ENCODE measurements at places on chromosomes 6 and 20.
A peak's percentile ranks its signal among the peaks of the same experiment; 100 is the strongest.

DNA sequence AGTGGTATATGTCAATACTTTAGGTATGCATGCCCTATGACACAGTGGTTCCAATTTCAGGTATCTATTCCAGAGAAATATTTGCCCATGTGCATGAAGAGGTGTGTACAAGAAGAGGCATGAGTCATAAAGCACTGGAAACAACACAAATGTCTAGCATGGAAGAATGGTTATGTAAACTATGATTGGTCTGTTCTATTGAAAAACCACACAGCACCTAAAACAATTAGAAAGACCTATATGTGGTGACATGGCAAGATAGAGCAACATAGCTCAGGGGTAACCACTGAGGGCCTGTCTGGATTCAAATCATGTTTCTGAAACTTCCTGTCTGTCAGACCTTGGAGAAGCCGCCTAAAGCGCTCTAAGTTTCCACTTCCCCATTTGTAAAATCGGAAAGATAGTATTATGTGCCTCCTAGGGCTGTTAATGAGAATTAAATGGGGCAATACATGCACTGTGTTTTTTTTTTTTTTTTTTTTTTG lies 76.0 kb upstream of the SHLD1 start:
- no peaks in the 10 kb centered on the region for H3K36me3 ChIP-seq
- H3K4me1 ChIP-seq, result no peaks in the 10 kb centered on the region
- no peak for DNase-seq
- H3K27me3 ChIP-seq, result no peaks in the 10 kb centered on the region

- DNase-seq, result no peak
- peak overlapping the region; percentile 100 for H3K27ac ChIP-seq
- peaks cover 11% of the 10 kb centered on the region for H3K4me1 ChIP-seq
- peak overlapping the region; percentile 99 for H3K4me3 ChIP-seq
Measured at GRCh38 chr6:45378334-45378926, 696 bp upstream of the SUPT3H start.

- H3K27me3 ChIP-seq, result peaks cover 7% of the 10 kb centered on the region
- peaks cover 9% of the 10 kb centered on the region for H3K36me3 ChIP-seq
- H3K4me1 ChIP-seq, result no peaks in the 10 kb centered on the region
Measured at GRCh38 chr6:1416191-1416760, 26.9 kb downstream of the FOXF2 start.

DNA sequence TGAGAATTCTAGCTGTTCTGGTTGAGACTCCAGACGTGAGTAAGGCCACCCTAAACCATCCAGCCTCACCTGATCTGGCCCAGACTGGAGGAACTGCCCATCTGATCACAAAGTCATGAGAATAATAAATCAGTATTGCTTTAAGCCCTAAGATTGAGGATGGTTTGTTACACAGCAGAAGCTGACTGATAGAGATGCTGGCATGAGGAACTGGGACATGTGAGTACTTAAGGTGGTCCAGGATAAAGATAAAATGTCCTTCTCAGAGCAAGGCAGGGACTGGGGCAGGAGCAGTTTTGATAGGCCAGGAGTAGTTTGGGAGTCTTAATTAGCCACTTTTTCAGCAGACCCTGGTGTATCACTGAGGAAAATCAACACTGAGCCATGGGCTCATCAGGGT lies 6.8 kb downstream of the GTSF1L start:
- no peaks in the 10 kb centered on the region for H3K27me3 ChIP-seq
- H3K4me3 ChIP-seq, result no peak overlapping the region
- peak overlapping the region; percentile 22 for H3K27ac ChIP-seq

DNA sequence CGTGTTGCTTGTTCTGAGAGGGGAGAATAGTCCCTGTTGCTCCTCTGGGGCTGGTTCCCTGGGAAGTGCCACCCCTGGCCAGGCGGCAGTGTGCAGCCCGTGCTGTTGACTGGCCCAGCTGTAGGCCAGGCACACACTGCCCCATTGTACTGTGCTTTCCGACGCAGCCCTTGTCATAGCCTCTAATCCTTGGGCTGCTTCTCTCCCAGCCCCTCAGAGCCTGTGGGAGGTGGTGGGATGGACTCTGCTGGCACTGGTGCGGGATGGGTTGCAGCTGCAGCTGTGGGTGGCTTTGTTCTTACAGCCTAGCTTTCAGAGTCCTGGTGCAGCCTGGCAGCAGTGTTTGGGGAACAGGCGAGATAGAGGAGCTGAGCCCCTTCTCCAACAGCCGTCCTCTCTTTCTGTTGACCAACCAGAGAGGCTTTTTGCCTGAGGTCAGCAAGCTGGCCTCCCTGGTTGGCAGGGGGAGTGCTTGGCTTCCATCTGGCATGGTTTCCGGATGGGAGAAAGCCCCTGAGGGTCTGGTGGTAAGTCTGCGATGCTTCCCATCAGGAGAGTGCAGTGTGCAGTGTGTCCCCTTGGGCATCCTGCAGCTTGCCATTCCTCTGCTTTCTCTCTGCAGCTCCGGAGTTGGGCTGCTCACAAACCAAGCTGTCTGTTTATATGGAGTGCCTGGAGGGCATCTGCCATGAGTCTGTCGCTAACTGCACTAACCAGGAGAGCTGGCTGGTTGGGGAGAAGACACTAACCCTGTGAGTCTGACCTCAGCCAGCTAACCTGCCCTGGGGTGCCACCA lies 12.1 kb downstream of the TJAP1 start:
- H3K27me3 ChIP-seq, result no peaks in the 10 kb centered on the region
- peaks cover 32% of the 10 kb centered on the region for H3K4me1 ChIP-seq
- no peaks in the 10 kb centered on the region for H3K36me3 ChIP-seq
- DNase-seq, result no peak

DNA sequence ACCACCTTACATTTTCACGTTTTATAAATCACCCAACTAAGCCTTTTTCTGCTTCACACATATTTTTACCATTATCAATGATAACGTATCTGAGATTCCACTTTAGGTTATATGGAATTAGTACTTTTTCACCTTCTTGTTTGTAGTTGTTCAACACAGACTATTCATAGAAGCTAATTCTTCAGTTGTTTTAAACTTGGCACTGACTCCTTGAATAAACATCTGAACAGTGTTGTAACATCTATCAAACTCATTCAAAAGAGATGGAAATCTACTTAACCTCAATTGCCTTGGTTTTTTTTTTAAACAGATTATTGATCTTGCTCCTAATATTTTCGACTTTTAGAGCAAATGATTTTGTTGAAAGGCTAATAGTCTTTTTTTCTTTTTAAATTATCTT lies 34.2 kb downstream of the PTPRA start:
- no peak overlapping the region for H3K4me3 ChIP-seq
- peaks cover 10% of the 10 kb centered on the region for H3K36me3 ChIP-seq
- H3K27me3 ChIP-seq, result no peaks in the 10 kb centered on the region

DNA sequence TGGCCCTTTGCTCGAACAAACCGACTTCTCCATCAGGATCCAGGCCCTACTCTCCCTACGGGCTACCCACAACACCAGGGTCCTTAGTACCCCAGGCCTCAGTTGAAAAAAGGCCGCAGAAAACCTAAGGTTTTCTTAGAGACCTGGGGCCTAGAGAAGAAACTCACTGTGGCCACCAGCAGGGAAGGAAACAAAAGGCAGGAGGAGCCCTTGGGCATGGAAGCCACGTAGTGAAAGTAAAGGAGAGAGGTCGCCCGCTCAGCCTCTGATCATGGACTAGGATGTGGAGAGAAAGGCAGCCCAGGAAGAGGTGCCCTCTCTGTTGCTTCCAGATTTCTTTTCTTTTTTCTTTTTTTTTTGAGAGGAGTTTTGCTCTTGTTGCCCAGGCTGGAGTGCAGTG lies 31.5 kb downstream of the CPNE5 start:
- no peak overlapping the region for H3K27ac ChIP-seq
- no peaks in the 10 kb centered on the region for H3K27me3 ChIP-seq
- H3K4me3 ChIP-seq, result no peak overlapping the region
- peaks cover 5% of the 10 kb centered on the region for H3K4me1 ChIP-seq
- H3K36me3 ChIP-seq, result no peaks in the 10 kb centered on the region

DNA sequence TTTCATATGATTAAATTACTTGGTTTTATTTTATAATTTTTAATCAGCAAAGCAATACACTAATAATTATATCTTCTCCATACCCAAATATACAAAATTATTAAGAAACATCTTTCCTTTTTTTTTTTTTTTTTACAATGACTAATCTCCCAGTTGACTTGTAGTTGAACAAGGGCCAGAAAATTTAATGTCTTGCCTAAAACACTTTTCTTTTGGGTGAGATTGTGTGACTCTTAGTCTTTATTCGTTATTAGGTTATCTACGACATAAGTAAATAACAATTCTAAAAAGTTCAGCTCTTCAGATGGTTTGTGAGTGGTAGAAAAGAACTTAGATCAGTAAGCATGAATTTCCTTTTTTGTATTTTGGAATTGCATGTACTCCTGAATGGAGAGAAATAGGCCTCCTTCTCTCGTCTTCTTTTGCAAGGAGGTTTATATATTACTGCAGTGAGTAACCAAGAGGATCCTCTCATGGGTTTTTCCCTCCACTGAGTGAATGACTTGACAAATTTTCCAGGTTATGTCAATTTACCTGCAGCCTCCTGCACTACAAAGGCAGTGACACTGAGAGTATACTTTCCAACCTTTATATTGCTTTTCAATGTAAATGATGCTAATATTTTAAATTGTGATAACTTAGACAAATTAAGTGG lies 364.5 kb upstream of the CITED2 start:
- H3K27me3 ChIP-seq, result peaks cover 2% of the 10 kb centered on the region
- no peak overlapping the region for H3K4me3 ChIP-seq
- no peak for DNase-seq
- H3K27ac ChIP-seq, result no peak overlapping the region
- no peaks in the 10 kb centered on the region for H3K4me1 ChIP-seq
- H3K36me3 ChIP-seq, result no peaks in the 10 kb centered on the region

GRCh38 chr6:156562019-156562418 lies 215.2 kb upstream of the ARID1B start:
- H3K4me3 ChIP-seq, result no peak overlapping the region
- H3K27ac ChIP-seq, result no peak overlapping the region
- no peaks in the 10 kb centered on the region for H3K36me3 ChIP-seq
- peaks cover 3% of the 10 kb centered on the region for H3K4me1 ChIP-seq
- DNase-seq, result no peak

DNA sequence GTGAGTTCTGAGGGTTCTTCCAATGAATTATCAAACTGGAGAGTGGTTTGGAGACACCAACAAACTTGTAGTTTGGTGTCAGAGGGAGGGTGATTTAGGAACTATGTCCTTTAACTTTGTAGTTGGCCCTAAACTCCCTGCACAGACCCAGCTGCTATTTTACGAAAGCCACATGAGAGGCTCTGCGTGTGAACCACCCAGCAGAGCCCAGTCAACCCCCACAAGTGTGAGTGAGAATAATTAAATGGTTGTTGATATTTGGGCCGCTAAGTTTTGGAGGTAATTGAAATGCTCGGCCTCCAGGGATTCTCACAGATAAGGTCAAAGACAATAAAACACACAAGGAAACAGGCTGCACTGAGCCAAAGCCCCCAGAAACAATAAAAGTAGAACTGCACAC lies 6.9 kb upstream of the VAPB start:
- no peaks in the 10 kb centered on the region for H3K36me3 ChIP-seq
- peaks cover 2% of the 10 kb centered on the region for H3K4me1 ChIP-seq
- H3K27me3 ChIP-seq, result peaks cover 39% of the 10 kb centered on the region

DNA sequence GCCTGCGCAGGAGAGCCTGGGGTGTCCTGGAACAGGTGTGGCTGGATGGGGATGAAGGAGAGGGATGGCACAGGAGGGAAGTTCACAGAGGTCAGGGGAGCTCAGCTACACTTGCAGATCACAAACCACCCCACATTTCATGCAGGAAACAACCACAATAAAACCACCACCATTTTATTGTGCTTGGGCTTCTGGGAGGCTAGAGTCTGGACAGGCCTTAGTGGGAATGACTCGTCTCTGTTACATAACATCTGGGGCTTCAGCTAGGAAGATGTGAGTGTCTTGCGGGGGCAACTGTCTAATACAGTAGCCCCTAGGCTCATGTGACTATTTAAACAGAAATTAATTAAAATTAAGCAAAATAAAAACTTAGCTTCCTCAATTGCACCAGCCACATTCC lies 33.4 kb downstream of the SNX5 start:
- peaks cover 8% of the 10 kb centered on the region for H3K27me3 ChIP-seq
- H3K36me3 ChIP-seq, result peaks cover 4% of the 10 kb centered on the region
- H3K4me1 ChIP-seq, result no peaks in the 10 kb centered on the region

DNA sequence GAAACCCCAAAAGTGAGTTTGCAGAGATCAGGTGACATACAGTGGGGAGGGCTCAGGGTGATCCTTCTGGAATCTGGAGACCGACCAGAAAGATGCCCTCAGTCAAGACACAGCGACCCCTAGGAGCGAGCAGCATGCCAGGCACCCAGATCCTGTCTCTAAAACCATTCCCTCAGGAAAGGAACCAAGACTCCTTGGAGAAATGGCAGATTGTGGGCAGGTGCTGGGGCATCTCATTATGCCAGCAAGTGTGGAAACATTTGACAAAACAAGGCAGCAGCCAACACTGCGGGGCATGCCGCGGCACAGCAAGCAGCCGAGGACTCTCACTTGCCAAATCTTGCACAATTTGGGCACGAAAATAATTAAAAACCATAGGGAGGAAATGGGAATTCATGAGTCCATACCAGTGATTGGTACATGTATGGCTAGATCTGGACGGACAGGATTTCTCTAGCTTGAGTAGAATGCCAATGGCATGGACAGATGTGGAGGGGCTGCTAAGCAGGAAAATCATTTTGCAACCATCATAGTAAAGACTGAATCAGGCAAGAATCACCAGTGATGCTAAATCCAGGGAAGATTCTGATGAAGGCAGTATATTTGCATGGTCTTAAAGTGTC lies 76.9 kb downstream of the GINS1 start:
- H3K27ac ChIP-seq, result peak overlapping the region; percentile 3
- H3K27me3 ChIP-seq, result no peaks in the 10 kb centered on the region
- no peaks in the 10 kb centered on the region for H3K36me3 ChIP-seq

GRCh38 chr20:38798266-38798665 lies 7.2 kb upstream of the PPP1R16B start:
- H3K27me3 ChIP-seq, result no peaks in the 10 kb centered on the region
- DNase-seq, result no peak
- no peak overlapping the region for H3K4me3 ChIP-seq
- H3K27ac ChIP-seq, result no peak overlapping the region
- peaks cover 9% of the 10 kb centered on the region for H3K36me3 ChIP-seq
- peaks cover 26% of the 10 kb centered on the region for H3K4me1 ChIP-seq

GRCh38 chr6:169622618-169623017 lies 79.2 kb downstream of the WDR27 start:
- peaks cover 7% of the 10 kb centered on the region for H3K4me1 ChIP-seq
- peaks cover 26% of the 10 kb centered on the region for H3K36me3 ChIP-seq
- H3K27ac ChIP-seq, result no peak overlapping the region
- DNase-seq, result no peak

- DNase-seq, result no peak
- no peaks in the 10 kb centered on the region for H3K4me1 ChIP-seq
- H3K27ac ChIP-seq, result no peak overlapping the region
- H3K4me3 ChIP-seq, result no peak overlapping the region
- no peaks in the 10 kb centered on the region for H3K27me3 ChIP-seq
Measured at GRCh38 chr6:50437901-50438300, 275.4 kb upstream of the TFAP2D start.

DNA sequence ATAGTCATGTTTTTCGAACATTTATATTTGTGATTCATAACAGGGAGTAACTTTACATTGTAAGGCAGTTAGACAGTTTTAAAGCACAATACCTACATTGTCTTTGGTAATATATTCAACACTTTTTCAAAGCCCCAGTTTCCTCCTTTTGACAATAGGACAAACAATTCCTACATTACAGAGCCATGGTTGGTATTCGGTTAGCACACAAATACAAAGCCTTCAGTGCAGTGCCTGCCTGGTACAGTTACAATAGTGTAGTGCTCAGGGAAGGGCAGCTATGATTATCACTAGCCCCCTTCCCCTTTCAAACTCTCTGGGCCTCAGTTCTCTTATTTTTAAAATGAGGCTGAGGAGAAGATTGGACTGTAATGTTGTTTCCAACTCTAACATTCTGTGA lies 207.8 kb downstream of the TPBG start:
- H3K4me1 ChIP-seq, result no peaks in the 10 kb centered on the region
- H3K36me3 ChIP-seq, result no peaks in the 10 kb centered on the region
- H3K4me3 ChIP-seq, result no peak overlapping the region
- H3K27ac ChIP-seq, result no peak overlapping the region

Measured in naive thymus-derived CD8-positive, alpha-beta T cell (primary cell).